ENCODE measurements at places on chromosomes 7 and 10. TPM values are rescaled to one million over a fixed set of nuclear protein-coding genes. Genes with fewer than 3 reads are reported as not detected.

Gene RET
- total RNA-seq = 0.50 TPM

Gene OR2A5
- total RNA-seq = not detected

Gene JAZF1
- 4.6 TPM for total RNA-seq

Gene VAX1
- total RNA-seq = 1.3 TPM

Gene ZEB1
- total RNA-seq = 10.6 TPM

Gene EVX1
- not detected for total RNA-seq

Gene WDR37
- total RNA-seq = 7.9 TPM

Gene TUBAL3
- 0.52 TPM for total RNA-seq

Gene PAPOLB
- not detected for total RNA-seq

Gene CALY
- total RNA-seq = 0.66 TPM

Gene OPN1SW
- not detected for total RNA-seq

Gene SFXN4
- 46.0 TPM for total RNA-seq

Gene OR2A7
- total RNA-seq = not detected

Gene MET
- 93.7 TPM for total RNA-seq

Gene GSAP
- total RNA-seq = 3.0 TPM

Gene SFTPA1
- not detected for total RNA-seq

Gene NFE2L3
- 10.0 TPM for total RNA-seq

Gene ANXA8L1
- total RNA-seq = 87.4 TPM

Gene H2BK1
- total RNA-seq = not detected

Gene AFAP1L2
- 23.6 TPM for total RNA-seq

Gene RAPGEF5
- total RNA-seq = 0.18 TPM

Gene CCDC146
- total RNA-seq = 0.59 TPM

Gene GJD4
- not detected for total RNA-seq

Gene OR2A42
- not detected for total RNA-seq

Gene BTBD16
- total RNA-seq = 0.44 TPM

Gene EPHA1
- total RNA-seq = not detected

Gene SLC18A3
- not detected for total RNA-seq

Gene OR2F1
- not detected for total RNA-seq

Gene NUDT1
- total RNA-seq = 88.3 TPM

Gene ADAM22
- 0.34 TPM for total RNA-seq

Gene TBL2
- 51.8 TPM for total RNA-seq

Gene ADAM8
- total RNA-seq = 3.0 TPM

Gene SPDYE16
- not detected for total RNA-seq

Gene MYL10
- total RNA-seq = not detected

Gene HYAL4
- total RNA-seq = not detected

Gene HIPK2
- 18.2 TPM for total RNA-seq

Gene TAS2R39
- not detected for total RNA-seq

Gene IDI2
- total RNA-seq = not detected

Gene TACC2
- 91.1 TPM for total RNA-seq
